ENCODE measurements at places on chromosomes 6 and 20.

DNA sequence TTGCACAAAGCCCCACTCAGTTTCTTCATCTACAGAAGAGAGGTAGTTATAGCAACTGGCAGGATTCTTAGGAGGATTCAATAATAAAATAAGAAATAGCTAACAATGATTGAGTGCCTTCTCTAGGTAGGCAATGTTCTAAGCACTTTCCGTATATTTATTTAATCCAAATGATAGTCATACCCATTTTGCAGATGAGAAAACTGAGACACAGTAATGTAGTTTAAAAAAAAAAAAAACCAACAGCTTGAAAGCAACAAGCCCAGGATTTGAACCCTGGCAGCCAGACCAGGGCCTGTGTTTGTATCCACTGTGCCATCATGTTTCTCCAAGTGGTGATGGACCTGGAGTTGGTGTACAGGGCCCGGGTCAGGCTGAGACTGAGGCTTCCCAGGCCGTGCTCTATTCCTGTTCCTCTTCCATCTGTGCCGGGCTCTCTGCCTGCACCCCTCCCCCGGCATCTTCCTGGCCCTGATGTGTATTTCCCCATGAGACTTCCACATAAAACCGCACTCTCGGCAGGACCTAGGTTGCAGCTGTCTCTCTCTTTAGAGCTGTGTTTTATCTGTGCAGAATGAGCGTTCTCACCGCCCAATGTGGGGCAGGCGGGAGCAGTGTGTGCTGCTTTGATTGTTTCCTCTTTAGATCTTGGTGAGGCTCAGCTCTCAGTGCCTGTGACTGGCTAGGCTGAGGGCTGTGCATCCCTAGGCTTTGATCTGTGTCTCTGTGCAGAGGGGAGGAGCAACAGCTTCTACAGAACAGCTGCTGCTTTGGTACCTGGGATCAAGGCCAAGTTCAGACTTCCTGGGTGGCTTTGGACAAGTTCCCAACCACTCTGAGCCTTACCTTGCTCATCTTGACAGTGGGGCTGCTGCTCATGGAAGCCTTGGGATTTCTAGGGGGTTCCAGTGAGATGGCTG is 49.5 kb downstream of the TOX2 start:
- peak; percentile 69 for DNase-seq

GRCh38 chr6:152720974-152721373 is 23.3 kb downstream of the MYCT1 start:
- DNase-seq: no peak

- no peak for DNase-seq
Observed at GRCh38 chr6:160238761-160239751, 19.6 kb downstream of the SLC22A2 start.

DNA sequence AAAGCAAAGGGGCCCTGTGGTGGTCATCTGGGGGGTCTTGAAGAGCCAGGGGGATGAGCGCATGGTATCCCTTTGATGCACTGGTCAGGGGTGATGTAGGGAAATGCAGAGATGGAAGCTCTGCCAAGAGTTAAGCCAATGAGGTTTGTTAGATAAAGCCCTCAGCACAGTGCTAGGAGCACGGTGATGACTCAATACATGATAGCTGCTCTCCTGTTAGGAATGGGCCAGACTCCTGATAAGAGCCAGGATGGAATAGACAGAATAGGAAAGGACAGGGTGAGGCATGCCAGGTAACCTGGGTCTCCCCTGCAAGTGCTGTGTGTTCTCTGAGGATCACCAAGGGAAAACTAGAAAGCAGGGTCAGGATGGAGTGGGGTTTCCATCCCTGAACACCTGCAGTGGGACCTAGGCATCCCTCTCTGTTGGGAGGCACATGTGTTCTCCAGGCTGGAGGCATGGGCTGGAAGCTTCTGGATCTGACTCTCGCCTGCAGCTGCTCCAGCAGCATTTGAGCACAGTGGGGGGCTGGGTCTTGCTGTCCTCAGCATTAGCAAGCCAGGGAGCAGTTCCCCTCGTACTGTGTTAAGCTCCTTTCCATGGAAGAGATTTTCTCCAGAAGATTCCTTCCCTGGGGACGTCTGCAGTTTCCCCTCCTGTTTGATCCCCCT is 71.8 kb upstream of the TIAM2 start:
- DNase-seq: no peak

- peak; percentile 54 for DNase-seq
Observed at GRCh38 chr6:170553534-170554012, 466 bp upstream of the PSMB1 start.

- no peak for DNase-seq
Observed at GRCh38 chr6:157226761-157227160, 96.6 kb downstream of the TMEM242 start.

GRCh38 chr6:150169181-150169580 is 26.3 kb downstream of the PPP1R14C start:
- no peak for DNase-seq

DNA sequence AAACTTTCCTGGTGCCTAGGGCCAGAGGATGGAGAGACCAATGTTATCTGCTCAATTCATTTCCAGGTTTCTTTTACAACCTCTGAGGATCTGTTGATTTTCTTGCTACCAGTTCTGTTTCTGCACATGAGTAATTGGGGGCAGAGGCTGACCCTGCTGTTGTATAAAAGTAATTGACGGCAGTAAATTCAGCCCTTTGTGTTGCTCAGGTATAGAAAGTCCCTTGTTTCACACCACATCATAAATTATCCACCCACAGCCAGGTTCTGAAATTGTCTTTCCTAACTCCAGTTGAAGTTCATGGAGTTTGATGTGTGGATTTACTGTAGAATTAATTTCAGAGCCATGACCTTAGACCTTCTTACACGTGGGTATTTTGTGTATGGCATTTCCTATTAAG is 107.4 kb upstream of the GRIK2 start:
- DNase-seq: no peak

DNA sequence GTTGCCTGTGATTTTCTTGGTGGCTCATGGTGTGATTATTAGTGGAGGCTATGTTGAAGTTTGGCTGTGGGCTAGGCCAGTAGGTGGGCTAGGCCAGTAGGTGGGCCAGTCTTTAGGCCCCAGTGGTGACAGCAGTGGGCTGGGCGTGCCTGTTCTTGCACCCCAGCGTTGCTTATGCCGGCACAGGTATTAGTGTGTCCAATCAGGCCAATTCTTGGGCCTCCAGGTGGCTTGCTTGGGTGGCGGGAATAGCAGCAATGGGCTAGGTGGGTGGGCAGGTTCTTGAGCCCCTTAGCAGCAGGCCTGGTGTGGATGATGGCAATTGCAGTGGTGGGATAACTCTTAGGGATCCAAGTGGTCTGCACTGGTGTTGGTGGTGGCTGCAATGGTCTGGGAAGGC is 22.9 kb downstream of the GJA10 start:
- DNase-seq: no peak

GRCh38 chr20:44805979-44806620 is 4.2 kb downstream of the RIMS4 start:
- DNase-seq: no peak

Data from CD14-positive monocyte (primary cell).